ENCODE measurements at places on chromosomes 7 and 10.

DNA sequence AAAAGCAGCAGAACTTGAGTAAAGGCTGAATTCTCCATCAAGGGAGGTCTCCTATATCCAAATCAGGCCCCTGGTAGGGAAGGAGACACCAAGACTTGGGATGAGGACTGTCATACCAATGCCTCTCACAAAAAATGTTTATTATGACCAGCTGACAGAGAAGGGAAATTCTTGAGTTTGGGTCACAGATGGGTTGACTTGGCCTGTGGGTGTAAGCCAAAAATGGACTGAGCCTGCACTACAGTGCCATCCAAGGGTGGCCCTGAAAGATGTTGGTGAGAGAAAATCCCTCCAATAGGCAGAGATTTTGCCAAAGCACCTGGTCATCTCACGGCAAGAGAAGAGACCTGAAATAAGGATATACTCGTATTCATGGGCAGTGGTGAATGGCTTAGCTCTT is 27.0 kb upstream of the PPIF start:
- no peak for DNase-seq

GRCh38 chr7:4799508-4800268 is 24.3 kb downstream of the AP5Z1 start:
- no peak for DNase-seq

DNA sequence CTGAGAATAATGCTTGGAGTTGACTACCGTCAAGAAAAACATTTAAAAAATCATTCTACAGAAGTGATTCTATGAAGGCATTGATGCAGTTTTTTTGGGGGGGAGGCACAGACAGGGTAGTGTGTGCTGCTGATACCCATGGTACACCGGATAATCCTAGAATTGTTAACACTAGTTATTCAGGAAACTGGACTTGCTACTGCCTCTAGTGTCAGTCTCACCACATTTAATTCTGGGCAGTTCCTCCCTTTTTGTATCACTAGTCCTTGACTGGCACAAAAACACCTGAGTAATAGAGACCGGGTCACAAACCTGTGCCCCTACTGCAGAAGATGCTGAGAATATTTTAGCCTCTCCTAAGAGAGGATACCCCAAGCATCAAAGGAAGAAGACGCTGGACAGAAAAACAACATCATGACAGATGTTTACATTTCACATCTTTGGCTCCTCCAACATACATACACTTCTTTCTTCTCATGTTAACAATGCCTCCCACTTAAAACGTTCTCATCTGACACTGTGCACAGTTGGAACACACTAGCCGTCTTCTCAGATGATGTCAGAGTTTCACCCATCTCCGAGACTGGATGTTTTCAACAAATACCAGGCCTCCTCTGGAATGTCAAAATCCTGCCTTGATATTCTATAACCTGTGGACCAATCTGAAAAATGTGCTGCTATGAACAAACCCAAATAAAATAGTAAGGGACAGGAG is 13.1 kb upstream of the TCAF1 start:
- no peak for DNase-seq

- DNase-seq: no peak
These were observed 190.5 kb downstream of the GLI3 start for GRCh38 chr7:42046483-42046882.

- no peak for DNase-seq
These were observed 327.4 kb downstream of the SORCS1 start for GRCh38 chr10:106836933-106837663.

DNA sequence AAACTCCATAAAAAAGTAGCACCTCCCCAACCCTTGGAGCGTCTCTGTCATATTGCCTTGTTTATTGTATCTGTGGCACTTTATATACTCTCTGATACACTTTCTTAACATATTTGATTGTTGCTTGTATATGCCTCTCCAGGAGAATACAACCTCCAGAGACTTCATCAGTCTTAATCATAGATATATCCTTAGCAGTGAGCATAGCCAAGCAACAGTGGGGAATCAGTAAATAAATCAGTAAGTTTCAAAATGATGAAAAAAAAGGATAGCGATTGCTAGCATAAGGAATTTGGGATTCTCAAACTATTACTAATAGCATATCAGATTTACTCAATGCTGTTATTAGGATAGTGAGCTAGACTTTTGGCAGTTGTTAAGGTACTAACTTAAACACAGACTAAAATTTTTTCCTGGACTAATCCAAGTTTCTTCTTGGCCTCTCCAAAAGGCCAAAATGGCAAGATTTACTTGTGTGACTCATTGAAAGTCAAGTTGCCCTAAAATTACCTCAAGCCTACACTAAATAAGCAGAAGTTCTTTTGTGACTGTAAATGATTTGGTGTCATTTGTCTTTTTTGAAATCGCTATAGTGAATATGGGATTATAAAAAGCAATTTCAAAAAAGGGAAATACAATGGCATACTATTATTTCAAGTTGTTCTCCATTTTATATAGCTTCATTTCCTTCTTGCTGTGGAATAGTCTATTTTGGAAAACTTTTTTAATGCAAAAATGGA is 177.9 kb downstream of the CHN2 start:
- DNase-seq: no peak

DNA sequence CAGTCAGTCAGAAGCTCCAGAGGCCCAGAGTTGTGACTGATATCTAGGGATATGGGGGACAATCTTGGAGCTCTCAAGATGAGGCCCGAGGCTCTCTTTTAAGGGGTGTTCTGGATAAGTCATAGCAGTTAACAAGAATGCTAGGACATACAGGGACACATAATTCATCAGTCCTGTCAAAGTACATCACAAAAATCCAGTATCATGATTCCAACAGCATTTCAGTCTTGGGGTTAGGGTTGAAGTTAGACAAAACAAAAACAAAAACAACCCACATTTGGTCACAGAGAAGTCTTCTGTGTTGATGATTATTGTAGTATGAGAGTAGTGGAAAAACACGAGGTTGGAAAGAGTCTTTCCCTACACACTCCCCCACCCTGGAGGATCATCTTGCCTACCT is 39.4 kb downstream of the BTRC start:
- DNase-seq: no peak

DNA sequence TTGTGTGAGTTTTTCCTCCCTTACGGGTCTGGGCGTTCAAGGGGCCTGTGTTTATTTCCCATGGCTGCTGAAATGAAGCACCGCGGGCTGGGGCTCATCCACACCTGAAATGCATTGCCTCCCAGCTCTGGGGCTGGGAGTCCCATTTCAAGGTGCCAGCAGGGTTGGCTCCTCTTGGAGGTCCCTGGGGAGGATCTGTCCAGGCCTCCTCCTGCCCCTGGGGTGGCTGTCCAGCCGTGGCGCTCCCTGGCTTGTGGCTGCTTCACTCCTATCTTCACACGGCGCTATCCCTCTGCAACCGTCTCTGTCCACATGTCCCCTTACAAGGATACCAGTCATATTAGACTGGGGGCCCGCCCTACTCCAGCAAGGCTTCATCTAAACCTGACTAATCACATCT is 41.1 kb upstream of the CNPY1 start:
- no peak for DNase-seq

DNA sequence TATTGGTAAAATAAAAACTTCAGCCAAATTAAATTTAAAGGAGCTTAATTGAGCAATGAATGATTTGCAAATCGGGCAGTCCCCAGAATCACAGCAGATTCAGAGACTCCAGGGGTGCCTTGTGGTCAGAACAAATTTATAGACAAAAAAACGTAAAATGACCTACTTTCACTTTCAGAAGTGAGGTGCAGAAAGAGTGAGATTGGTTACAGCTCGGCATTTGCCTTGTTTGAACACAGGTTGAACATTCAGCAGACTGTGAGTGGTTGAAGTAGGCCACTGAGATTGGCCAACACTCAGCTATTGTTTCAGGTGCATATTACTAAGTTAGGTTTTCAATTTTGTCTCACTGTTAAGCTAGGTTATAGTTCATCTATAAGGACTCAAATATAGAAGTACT is 153.4 kb downstream of the BICC1 start:
- no peak for DNase-seq
